ENCODE measurements at places on chromosomes 12 and 14. TPM values are rescaled to one million over a fixed set of nuclear protein-coding genes. Genes with fewer than 3 reads are reported as not detected.

- no peak for DNase-seq
Measured at GRCh38 chr12:112349431-112349830, 32.8 kb downstream of the HECTD4 start.

The METTL17 gene
- total RNA-seq = 155 TPM

GRCh38 chr14:58690801-58691516 is 53.2 kb downstream of the DACT1 start:
- DNase-seq = no peak

DNA sequence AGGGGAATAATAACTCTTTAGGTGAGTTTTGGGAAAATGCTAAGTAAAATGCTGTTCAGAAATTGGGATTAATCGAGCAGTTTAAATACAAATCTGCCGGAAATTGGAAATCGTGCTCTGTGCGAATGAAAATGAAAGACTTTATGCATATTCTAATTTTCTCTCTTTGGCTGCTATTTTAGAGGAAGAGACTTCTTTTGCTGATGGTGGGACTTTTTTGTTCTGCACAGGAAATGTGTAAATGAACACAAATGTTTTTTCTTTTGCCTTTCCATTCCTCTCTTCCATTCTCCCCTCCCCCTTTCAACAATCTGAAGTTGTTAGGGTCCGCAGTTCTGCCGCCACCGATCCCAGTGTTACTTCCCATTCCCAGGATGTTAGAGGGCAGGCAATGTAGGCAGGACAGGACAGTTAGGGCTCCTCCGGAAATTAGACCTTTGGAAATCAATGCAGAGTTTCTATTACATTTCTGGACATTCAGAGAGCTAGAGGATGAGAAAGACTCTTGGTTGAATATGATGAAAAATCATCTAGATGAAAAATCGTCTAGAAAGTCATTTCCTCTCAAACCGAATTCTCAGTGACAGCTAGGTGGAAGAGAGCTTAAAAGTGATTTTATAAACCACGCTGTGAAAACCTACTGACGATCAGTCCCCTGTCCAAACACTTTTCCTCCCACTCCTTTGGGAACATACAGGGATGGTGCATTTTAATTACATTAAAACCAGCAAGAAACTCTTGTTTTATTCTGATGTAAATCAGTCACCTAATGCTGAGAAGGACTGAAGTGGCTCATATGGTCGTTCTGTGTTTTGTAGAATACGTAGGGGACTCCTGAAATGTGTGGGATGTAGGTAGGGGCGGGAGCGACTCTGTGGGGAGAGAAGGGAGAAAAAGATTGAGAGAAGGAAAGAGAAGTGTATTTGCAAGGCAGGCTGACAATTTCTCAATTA is 17.8 kb downstream of the FOXG1 start:
- DNase-seq = peak; percentile 21

DNA sequence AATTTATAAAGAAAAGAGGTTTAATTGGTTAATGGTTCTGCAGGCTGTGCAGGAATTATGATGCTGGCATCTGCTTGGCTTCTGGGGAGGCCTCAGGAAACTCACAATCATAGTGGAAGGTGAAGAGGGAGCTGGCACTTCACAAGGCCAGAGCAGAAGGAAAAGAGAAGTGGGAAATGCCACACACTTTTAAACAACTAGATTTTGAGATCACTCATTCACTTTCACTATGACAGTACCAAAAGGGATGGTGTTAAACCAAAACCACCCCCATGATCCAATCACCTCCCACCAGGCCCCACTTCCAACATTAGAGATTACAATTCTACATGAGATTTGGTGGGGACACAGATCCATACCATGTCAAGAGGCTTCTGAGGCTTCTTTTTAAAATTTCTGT is 62.6 kb downstream of the SLC38A4 start:
- no peak for DNase-seq

DNA sequence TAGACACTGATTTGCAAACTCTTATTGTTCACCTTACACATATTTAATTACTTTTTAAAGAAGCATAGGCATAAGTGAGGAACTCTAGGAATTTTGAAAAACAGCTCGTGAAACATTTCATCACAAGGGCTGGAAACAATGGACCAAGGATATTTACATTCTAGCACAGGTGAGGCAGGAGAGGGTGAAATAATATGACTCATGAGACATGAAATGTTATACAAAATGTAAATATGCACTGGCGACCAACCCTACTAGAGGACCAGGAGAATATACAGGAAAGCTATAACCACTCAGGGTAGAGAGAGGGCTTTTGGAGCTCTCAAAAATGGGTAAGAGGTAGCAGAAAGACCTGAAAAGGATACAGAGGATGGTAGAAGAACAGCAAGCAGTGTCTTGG is 115.3 kb downstream of the PTGER2 start:
- no peak for DNase-seq

DNA sequence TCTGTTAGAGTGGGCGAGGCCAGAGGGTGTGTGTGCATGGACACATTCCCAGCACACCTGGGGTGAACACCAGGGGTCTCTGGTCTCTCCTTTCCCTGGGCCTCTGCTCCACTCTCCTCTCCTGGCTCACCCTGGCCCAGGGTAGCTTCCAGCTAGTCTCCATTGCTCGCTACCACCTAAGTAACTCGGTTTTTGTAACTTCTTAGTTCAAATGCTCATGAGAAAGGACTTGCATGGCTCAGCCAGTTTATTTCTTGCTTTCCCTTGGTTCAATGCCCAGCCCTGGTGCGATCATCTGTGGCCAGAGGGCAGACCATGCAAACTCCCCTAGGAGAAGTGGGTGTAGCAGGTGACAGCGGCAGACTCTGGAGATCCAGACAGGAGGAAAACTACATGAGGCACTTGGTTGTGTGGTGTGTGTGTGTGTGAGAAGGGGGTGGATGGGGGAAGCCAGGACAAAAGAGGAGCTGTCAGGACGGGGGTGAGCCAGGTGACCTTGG is 8.9 kb upstream of the ACVR1B start:
- no peak for DNase-seq

DNA sequence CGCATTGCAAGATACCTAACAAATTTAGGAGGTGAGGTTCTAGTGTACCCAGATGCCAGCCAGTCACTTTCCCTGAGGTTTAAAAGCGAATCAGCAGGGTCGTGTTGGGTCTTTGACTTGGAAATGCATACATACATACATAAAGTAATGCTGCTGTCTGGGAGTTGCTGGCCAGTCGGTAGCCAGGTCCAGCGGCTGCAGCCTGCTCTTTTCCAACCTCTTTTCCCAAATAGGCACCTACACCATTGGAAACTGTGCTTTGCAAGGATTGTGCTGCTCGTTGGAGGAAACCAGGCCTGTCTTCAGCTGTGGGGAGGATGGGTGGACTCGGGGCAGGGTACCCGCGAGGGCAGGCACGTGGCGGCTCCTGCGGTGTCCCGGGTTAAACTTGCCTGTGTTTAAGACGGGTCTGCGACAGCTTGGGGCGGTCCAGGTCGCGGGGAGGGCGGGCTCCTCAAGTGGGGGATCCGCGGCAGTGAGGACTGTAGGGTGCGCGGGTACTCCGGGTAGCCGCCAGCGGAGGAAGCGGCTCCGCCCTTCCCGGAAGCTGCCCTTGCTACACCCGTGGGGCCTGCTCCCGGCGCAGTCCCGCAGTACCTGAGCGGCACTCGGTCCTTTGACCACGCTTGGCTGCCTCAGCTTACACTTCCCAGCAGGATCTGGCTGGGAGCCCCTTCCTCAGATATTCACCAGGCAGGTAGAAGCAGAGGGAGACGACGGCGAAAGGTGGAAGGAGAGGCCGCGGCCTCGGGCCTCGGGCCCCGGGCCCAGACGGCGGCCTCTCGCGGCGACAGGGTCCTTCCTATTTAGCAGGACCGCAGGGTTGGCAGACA is 2.7 kb downstream of the TTC6 start:
- peak; percentile 47 for DNase-seq

The KRAS gene
- 49.9 TPM for total RNA-seq

DNA sequence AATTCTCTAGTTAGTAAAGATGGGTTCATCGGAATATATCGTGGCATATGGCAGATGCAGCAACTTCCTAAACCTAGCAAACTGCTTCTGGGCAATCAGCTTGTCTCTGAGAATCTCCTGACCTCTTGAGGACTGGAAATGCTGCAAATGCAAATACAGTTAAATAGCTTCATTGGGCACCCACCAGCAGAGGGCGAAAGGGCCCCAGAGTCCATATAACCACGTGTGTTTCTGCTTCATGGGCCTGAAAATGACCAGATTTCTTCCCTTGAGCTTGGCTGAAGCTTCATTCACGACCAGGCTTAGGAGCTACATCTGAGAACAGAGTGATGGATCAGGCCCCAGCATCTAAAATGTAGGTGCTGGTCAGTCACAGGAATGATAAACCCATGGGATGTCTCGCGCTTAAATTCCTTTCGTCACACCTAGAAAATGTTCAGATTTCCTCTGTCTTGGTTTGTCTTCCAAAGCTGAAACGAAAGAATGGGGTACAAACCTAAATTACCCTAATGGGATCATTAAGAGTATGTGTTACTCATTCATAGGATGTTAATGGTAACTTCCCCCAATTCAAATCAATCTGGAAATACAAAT is 1482.5 kb upstream of the TMEM132C start:
- DNase-seq = peak; percentile 69

- no peak for DNase-seq
Measured at GRCh38 chr14:54108481-54109471, 152.2 kb upstream of the BMP4 start.

GRCh38 chr14:25904446-25904845 is 693.4 kb downstream of the NOVA1 start:
- no peak for DNase-seq

DNA sequence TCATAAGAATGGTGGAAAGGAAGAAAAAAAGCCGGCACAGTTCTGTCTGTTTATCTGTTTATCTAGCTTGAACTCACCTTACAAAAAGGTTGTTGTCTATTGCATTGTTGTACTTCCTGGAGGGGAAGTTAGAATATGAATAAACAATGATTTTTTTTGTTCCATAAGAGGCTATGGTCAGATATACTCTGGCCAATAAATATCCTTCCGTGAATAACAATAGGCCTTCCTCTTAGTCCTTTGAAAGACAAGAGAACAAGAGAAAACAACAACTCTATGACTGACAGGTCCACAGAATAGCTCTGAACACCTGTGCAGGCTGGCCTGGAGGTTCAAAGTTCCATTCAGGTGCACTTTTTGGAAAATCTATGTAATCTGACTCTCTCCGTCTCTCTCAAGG is 192.8 kb upstream of the KRR1 start:
- DNase-seq = no peak

The CACNA1C gene
- total RNA-seq = 2.7 TPM

DNA sequence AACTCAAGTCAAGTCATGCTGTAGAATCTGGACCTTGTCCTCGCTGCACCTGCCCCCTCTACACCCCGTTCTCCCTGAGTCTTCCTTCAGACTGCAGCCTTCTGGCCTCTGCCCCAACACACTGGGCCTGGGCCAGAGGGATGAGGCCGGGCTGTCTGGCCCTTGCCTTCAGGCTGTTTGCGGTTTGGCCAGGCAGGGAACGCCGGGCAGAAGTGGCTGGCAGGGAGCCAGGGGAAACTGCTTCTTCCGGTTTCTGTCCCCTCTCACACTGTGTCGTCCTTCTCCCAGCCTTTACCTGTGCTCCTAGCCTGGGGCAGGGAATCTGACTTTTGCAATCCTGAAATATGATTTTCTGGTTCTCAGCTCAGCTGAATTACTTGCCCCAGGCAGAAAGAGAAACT is 13.5 kb downstream of the DGLUCY start:
- no peak for DNase-seq

- peak; percentile 42 for DNase-seq
Measured at GRCh38 chr12:31326736-31327659, 1.0 kb upstream of the SINHCAF start.

DNA sequence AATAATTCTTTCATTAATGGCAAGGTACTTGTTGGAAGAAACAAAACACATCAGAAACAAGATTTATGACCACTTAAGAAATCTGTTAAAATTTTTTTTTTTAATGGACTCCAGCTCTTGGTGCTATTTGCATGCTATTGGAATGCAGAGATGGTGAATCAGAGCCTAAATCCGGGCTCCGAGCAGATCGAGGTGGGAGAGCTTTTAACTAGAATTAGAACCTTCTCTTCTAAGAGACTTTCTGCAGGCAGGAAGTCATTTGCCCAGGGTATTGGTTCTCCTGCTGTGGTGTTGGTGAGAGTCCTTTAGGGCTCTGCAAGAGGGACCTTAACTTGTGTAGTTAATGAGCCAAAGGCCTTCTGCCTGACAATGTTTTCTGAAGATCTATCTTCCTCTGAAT is 419.4 kb downstream of the SNAPC1 start:
- no peak for DNase-seq

- DNase-seq = no peak
Measured at GRCh38 chr12:118357257-118358007, 15.3 kb downstream of the TAOK3 start.

DNA sequence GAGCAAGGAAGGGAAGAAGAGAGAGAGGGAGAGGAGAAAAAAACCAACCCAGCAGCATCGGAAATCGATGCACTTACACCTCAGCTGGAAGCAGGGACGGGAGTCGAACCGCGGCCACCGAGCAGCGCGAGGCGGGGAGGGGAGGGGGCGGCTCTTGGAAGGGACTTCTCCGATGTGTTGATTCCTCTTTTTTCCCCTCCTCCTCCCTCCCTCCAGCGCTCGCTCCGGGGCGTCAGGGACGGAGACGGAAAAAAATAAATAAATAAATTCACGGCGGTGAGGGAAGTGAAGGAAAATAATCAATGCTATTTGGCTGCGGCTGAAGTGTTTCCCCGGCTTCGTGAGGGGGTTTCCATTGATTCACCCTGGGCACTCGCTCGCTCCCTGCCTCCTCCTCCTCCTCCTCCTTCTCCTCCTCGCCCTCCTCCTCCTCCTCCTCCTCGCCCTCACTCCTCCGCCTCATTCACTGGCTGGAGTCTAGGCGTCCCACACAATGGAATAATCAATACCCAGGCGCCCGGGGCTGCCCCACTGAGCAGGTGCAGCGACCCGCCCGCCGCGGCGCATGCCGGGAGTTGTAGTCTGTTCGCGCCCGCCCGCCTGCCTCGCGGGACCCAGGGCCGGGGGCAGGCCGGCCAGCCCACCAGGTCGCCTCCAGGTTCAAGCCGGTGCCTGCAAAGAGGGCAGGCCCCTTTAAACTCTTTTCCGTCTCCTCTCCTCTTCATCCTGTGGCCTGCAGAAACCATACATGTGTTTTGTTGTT is at the start of gene ZFHX2:
Gene ZFHX2, minus strand, starts transcription at position 500 of the 763 bp plus-strand sequence. CDS start 16,440 bp downstream, outside the sequence.
- peak; percentile 96 for DNase-seq
